ENCODE measurements at places on chromosomes 7 and 10.

DNA sequence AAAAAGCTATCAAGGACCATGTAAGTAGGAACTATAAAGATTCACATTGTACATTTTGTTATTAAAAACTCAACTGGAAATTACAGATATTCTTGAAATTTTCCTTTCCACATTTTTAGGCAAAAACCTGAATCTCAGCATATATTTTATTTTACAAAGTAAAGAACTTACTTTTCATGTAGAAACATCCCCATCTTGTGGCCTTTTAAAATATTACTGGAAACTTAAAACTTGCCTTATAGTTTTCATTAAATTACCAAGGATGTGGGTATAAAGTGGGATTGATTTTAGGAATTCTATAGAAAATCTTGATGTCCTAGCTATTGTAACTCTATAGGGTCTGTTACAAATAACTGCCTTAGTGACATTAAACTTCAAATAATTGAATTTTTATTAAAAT is 10.6 kb downstream of the DBF4 start:
- peak; percentile 70 for DNase-seq

DNA sequence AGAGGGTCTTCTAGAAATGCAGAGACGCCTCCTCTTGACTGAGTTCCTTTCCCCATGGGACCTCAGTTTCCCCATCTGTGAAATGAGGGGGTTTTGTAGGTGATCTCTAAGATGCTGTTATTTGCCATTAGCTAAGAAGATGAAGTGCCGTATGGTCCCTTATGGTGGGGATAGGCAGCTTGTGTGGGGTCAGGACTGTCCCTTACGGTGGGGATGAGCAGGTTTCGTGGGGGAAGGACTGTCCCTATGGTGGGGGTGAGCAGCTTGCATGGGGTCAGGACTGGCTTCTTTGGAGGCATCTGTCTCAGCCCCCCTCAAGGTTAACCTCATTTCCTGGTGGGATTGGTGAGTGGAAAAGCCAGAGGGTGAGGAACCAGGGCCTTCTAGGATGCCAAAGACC is 148.3 kb upstream of the GPR26 start:
- DNase-seq: no peak

GRCh38 chr7:30221764-30222163 is 62.6 kb upstream of the ZNRF2 start:
- DNase-seq: no peak

- no peak for DNase-seq
Measured at GRCh38 chr7:101553771-101554445, 75.2 kb downstream of the MYL10 start.

GRCh38 chr10:3570131-3570729 is 214.8 kb downstream of the KLF6 start:
- DNase-seq: no peak

DNA sequence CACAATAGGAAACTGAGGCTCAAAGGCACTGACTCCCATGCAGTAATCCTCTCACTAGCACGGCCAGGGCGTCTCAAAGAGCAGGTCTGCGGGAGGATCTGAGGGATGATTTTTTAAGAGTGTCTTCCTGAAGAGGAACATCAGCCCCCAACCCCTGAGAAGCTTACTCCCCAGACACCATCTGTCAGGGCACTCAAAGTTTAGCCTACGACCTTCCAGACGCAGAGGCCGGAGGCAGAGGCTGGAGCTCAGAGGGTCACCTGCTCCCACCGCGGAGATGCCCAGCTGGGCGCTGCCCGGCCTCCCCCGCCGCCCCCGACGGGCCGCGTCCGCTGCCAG is 1.7 kb downstream of the ZNF777 start:
- DNase-seq: no peak

DNA sequence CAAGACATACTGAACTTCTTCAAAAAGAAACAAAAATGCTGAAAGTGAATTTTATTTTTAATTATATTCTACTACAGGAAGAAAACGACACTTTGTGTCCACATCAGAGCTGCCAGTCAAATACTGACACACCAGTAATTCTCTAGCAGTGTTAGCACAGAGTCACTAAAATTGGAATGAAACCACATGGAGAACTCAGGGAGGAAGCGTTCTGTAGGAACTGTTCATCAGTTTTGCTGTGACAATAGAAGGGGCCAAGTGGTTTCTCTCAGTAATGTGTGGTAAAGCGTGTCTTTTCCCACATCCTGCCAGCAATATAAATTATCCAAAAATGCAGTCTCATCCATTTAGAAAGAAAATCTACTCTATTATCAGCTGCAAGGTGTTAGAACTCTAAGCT is 683.3 kb downstream of the GRM8 start:
- DNase-seq: no peak

DNA sequence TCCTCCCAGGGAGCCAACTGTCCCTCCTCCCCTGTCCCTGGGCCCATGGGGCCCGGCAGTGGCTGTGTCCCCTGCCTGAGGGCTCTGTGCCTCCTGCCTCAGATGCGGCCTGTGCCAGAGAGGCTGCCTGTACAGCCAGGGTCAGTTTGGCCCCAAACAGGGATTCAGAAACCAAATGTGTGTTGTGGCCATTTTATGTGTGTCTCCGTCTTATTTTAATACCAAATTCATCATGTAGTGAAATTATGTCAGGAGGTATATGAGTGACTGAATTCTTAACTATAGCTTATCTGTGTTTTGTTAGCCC is 114.8 kb downstream of the NT5C2 start:
- DNase-seq: no peak

DNA sequence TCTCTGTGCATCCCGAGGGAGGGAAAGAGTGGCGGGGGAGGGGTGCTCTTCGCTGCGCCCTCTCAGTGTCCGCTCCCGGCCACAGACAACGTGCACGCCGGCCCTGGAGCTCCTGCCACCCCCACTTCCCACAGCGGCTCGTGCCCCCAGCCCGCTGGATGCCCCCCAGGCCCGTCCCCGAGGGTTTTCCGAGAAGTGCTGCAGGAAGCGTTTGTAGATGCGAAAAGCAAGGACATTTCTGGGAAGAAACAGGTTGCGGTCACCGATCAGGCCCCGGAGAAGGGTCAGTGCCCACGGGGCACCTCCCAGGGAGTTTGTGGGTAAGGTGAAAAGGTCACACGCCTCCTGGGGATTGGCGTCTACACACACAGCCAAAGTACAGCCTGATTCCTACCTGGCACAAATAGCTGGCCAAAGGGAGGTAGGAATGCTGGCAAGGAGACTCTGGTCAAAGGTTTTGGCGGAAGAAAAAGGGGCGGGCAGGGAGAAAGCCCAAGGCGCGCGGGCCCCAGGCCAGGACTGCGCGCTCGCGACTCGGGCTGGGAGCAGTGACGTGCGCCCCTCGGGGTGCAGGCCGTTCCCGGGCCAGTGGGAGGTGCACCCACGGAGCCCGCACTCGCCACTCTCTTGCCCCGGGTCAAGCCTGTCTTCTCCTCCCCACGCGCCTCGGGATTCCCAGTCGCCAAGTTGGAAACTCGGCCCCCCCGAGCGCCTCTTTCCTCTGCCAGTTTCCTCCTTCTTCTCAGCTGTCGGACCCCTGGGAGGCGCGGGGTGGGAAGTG is 1.5 kb upstream of the NRP1 start:
- DNase-seq: peak; percentile 56

DNA sequence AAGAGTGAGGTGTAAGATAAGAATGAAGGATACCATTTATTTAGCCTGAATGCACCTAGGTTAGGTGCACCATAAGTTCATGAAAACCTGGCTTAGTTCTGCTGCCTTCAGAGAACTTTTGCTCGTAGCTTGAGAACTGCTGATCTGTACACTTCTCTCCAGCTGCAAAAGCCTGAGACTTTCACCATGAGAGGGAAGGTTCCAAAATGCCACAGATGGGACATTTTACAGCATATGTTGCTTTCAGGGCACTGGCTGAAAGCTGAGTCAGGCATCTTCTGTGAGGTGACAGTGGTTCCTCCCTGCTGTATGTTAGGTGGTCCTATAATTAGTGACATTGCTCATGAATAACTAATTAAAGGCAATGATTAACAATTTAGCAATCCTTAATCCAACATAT is 298.3 kb downstream of the GALNT17 start:
- no peak for DNase-seq

- no peak for DNase-seq
Measured at GRCh38 chr7:30027065-30027456, 559 bp upstream of the FKBP14 start.

Measured in fibroblast of villous mesenchyme (primary cell).